ENCODE measurements at places on chromosomes 12 and 14. TPM values are rescaled to one million over a fixed set of nuclear protein-coding genes. Genes with fewer than 3 reads are reported as not detected.

The LPAR5 gene
- 6.6 TPM for total RNA-seq

- DNase-seq, result no peak
Observed at GRCh38 chr12:15205341-15206010, 15.7 kb downstream of the RERG start.

GRCh38 chr12:102169922-102170621, 27.6 kb downstream of the PMCH start:
- no peaks in the 10 kb centered on the region for H3K27me3 ChIP-seq
- no peak for DNase-seq
- H3K27ac ChIP-seq, result no peak overlapping the region
- no peaks in the 10 kb centered on the region for H3K36me3 ChIP-seq
- H3K4me3 ChIP-seq, result no peak overlapping the region
- H3K4me1 ChIP-seq, result no peaks in the 10 kb centered on the region

The CEBPE gene
- total RNA-seq, result 0.32 TPM

The SLC38A4 gene
- total RNA-seq, result 0.32 TPM

The E2F7 gene
- total RNA-seq, result 0.14 TPM

- H3K4me3 ChIP-seq, result no peak overlapping the region
- H3K27ac ChIP-seq, result no peak overlapping the region
- H3K36me3 ChIP-seq, result no peaks in the 10 kb centered on the region
Observed at GRCh38 chr12:117144599-117144998, 45.4 kb upstream of the TESC start.

DNA sequence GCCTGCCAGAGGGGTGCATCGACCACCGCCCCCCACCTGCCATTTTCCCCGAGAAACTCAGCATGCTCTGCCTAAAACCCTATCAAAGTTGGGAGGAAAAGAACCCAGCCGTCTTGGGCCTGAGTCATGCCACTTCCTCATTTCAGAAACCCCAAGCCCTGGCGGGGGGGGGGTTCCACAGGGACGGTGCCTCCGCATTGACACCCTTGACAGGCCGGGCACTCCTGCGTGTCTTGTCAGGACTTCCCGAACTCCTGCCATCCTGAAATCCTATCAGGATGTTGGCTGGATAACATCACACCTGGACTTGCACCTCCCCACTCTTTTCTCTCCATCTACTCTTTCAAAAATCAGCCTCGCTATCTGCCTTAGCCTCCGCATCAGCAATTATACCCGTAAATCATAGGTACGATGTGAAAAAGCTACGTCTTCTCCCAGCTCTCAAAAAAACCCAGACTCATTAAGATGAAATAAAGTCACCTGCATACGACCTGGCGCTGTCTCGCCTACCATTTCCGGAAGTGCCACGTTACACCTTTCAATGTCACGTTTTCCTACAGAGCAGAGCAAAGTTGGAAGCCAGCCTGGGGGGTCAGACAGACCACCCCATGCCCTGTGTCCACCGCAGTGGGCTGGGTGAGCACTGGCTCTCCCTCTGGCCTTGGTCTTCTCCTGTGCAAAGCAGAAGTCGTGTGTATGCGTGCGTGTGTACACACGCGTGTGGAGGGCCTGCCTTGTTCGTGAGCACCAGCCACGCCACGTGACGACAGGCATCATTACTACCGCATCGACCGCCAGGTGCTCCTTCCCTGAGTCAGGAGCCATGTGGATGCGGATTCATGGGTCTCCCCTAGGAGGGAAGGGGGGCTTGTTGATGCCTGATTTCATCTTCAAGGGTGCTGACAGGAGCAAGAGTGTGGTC, 96.7 kb downstream of the RFLNA start:
- H3K36me3 ChIP-seq, result peaks cover 12% of the 10 kb centered on the region
- DNase-seq, result peak; percentile 58
- H3K4me3 ChIP-seq, result no peak overlapping the region
- H3K4me1 ChIP-seq, result peaks cover 94% of the 10 kb centered on the region

The NR2C1 gene
- 43.7 TPM for total RNA-seq

The CREBL2 gene
- total RNA-seq, result 17.6 TPM

The ZC2HC1C gene
- 8.5 TPM for total RNA-seq

GRCh38 chr12:53336181-53336681, at the start of gene SP7:
SP7 (minus strand) TSS chr12:53336354; CDS start chr12:53335646, 708 bp downstream.
- peaks cover 8% of the 10 kb centered on the region for H3K4me1 ChIP-seq
- H3K36me3 ChIP-seq, result no peaks in the 10 kb centered on the region
- H3K27ac ChIP-seq, result no peak within 1 kb of the TSS
- no peak within 1 kb of the TSS for H3K4me3 ChIP-seq

The CIT gene
- total RNA-seq, result 0.32 TPM

The ANO2 gene
- 9.4 TPM for total RNA-seq

GRCh38 chr12:105204127-105204526, 31.8 kb downstream of the APPL2 start:
- no peak overlapping the region for H3K4me3 ChIP-seq
- H3K27ac ChIP-seq, result no peak overlapping the region
- no peaks in the 10 kb centered on the region for H3K27me3 ChIP-seq
- H3K4me1 ChIP-seq, result peaks cover 8% of the 10 kb centered on the region
- peaks cover 12% of the 10 kb centered on the region for H3K36me3 ChIP-seq
- no peak for DNase-seq

The HPD gene
- total RNA-seq, result 1.6 TPM

GRCh38 chr12:68259318-68259940, 6.0 kb upstream of the IL22 start:
- no peaks in the 10 kb centered on the region for H3K4me1 ChIP-seq
- no peak overlapping the region for H3K27ac ChIP-seq
- no peaks in the 10 kb centered on the region for H3K36me3 ChIP-seq
- DNase-seq, result no peak
- no peak overlapping the region for H3K4me3 ChIP-seq
- no peaks in the 10 kb centered on the region for H3K27me3 ChIP-seq

The CAND1 gene
- 16.0 TPM for total RNA-seq

- H3K27me3 ChIP-seq, result no peaks in the 10 kb centered on the region
- H3K4me3 ChIP-seq, result no peak overlapping the region
- no peak overlapping the region for H3K27ac ChIP-seq
Observed at GRCh38 chr14:52954346-52955214, 3.7 kb upstream of the FERMT2 start.

DNA sequence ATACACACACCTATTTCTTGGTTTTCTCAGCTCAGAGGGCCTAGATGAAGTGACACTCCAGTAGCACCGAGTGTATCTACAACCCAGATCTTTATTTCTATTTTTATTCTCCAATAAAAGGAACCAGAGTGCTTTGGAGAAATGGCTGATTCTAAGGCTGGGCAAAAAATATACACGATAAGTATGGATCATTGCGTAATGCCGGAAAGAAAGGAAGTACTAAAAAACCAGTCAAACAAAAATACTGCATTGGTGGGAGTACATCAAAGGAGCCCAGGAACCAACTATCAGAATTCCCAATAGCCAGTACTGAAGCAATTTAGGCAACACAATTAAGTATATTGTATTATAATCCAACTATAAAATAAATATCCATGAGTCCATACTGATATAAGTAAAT, 400.9 kb upstream of the CCDC196 start:
- DNase-seq, result no peak
- no peaks in the 10 kb centered on the region for H3K36me3 ChIP-seq
- H3K4me3 ChIP-seq, result no peak overlapping the region
- H3K27ac ChIP-seq, result no peak overlapping the region

DNA sequence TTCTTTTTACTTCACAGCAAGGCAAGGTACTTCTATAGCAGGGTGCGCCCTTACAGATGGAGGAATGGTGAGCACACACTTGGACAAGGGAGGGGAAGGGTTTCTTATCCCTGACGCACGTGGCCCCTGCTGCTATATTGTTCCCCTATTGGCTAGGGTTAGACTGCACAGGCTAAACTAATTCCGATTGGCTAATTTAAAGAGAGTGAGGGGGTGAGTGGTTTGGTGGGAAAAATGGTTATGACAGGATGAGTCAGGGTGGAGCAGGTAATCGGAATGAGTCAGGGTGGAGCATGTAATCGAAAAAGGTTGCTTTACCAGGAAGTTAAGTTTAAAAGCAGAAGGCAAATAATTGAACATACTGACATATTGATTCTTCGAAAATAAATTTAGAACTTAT, 23.7 kb upstream of the RAB21 start:
- no peaks in the 10 kb centered on the region for H3K27me3 ChIP-seq
- no peak overlapping the region for H3K27ac ChIP-seq
- H3K36me3 ChIP-seq, result no peaks in the 10 kb centered on the region
- H3K4me1 ChIP-seq, result no peaks in the 10 kb centered on the region
- H3K4me3 ChIP-seq, result no peak overlapping the region

DNA sequence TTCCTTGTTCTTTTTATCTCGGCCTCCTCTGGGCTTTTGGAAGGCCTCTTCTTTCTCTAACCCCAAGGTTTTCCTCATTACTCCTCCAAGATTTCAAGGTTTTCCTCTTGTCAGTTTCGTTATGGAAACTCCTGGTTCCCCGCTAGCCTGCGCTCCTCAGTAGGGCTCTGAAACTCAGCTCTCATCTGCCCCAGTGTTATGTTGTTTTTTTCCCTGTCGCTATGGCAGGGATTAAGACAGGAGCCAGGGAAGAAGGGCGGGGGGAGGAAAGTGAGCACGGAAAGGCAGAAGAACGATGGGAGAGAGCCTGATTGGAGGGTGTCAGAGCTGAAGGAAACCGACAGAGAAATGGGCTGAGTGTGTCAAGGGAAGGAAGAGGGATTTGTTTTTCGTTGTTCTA, 26.5 kb upstream of the JDP2 start:
- H3K27me3 ChIP-seq, result no peaks in the 10 kb centered on the region
- peaks cover 29% of the 10 kb centered on the region for H3K4me1 ChIP-seq
- no peak for DNase-seq
- no peak overlapping the region for H3K4me3 ChIP-seq
- H3K36me3 ChIP-seq, result no peaks in the 10 kb centered on the region
- H3K27ac ChIP-seq, result peak overlapping the region; percentile 51

The SERPINA9 gene
- total RNA-seq, result not detected

The TRMT61A gene
- total RNA-seq, result 4.8 TPM

The LUM gene
- total RNA-seq, result 249 TPM

DNA sequence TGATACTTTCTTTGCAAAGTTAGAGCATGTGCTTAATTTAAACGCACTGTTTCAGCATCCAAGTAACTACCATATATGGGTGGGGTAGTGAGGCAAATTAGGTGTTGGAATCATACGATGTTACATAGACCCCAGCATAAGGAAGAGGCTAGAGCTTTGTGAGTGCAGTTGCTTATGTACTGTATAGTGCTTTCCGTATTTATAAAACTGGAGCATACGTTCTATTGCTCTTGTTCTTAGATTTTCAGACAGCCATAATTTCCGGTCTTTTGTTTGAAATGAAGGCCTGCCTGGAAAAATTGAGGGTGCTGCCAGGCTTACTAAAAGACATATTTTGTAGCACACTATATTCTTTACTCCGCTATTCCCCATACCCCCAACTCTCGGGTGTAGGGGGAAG, 335.7 kb downstream of the FOXG1 start:
- no peak overlapping the region for H3K27ac ChIP-seq
- no peak overlapping the region for H3K4me3 ChIP-seq
- no peaks in the 10 kb centered on the region for H3K4me1 ChIP-seq
